Fibroblast of villous mesenchyme (primary cell): ENCODE measurements at places on chromosomes 11 and 22.

DNA sequence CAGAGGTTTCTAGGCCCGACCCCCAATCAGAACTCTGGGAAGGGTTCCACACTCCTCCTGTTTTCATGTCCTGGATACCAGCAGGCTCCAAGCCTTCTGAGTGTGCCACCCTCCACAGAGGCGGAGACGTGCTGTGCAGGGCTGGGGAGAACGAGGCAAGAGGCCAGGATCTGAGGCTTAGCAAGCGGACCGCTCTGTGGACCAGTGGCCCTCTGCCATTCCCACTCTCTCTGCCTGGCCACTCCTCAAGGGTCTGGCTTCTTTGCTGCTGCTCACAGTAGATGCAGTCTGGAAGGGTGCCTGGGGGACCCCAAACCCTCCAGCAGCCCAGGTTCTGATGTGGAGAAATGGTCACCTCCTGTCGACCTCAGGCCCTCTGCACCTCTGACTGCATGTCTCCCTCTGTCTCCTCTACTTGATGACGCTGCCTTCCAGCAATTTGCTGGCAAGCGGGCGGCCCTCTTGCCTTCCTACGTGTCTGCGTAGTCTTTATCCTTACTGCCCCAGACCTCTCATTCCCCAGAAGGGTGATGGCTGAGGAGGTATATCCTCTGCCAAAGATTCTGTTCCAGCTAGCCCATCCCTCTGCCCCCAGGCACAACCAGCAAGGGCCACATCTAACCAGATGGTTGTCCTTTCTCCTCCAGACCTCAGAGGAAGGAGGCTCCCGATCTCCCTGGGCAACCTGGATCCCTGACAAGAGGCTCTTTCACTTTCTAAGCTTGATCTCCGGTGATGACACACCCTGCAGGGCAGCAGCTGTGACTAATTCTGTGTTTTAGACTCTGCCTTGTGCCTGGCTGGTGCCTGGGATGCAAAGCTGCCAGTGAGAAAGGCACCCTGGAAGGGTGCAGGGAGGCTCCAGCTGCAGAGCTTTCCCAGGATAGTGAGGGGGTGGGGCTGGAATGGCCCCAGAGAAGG, 87.3 kb downstream of the NAT10 start:
- peak; percentile 91 for DNase-seq

DNA sequence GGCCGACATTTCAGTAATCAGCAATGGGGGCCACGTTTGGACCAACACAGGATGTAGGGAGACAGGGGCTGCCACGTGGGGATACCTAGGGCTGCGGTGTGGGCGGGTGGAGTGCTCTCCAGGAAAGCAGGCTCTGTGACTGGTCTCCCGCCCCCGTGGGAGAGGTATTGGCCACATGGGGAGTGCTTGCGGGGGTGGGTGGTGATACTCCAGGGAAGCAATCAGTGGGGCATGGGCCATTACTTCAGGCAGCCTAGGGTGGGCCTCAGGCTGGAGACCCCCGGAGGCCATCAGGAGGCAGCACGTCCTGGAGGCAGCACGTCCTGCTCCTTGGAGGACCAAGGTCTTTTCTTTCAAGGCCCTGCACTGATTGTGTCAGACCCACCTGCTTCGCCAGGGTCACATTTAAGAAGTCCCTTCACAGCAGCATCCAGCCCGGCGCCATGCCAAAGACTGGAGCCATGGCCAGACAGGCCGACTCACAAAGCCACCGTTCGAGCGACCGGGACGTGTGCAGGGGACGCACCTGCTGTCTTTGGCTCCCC, 3.0 kb upstream of the MUC2 start:
- DNase-seq, result no peak

DNA sequence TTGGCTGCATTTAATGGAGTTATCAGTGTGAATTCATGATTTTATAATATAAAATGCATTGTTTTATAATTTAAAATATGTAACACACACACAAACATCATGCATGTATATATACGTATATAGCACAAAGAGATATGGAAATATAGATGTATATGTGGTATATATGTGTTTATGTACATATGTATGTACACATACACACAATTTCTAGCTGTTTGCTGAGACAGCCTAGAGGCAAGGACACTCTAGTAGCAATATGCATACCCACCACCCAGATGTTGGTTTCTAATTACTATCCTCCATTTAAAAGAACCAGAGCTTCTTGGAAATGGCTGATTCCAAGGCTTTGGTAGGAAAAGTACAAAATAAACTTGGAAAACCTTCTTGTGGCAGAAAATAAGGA, 50.4 kb downstream of the RBFOX2 start:
- no peak for DNase-seq

GRCh38 chr11:10023212-10023611, 270.8 kb downstream of the SBF2 start:
- DNase-seq, result no peak

GRCh38 chr11:20712912-20713311, 43.5 kb downstream of the NELL1 start:
- DNase-seq, result no peak

DNA sequence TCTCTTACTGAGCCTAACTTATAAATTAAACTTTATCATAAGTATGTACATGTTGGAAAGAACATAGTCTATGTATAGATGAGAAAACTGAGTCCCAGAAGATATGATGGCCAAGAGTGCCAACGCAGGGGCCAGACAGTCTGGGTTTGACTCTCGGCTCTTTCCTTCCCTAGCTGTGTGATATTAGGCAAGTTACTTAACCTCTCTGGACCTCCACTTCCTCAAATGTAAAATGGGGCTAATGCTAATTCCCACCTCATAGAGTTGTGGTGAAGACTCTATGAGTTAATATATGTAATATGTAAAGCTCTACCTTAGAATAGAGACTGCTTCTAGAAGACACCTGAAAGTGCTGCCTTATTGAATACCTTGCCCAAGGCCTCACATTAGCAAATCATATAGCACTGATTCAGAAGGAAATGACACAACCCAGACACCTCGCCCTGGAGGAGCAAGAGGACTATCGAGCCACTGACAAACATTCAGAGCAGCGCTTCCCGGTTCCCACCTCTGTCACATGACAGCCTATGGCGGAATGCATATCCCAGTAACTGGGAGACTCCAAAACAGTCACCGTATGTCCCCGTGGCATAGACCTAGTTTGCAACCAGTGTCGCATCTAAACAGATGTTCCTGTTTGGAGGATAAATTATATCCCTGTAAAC, 11.3 kb upstream of the CCDC86 start:
- no peak for DNase-seq

GRCh38 chr11:76772100-76772782, 10.9 kb upstream of the TSKU start:
- DNase-seq, result peak; percentile 84

DNA sequence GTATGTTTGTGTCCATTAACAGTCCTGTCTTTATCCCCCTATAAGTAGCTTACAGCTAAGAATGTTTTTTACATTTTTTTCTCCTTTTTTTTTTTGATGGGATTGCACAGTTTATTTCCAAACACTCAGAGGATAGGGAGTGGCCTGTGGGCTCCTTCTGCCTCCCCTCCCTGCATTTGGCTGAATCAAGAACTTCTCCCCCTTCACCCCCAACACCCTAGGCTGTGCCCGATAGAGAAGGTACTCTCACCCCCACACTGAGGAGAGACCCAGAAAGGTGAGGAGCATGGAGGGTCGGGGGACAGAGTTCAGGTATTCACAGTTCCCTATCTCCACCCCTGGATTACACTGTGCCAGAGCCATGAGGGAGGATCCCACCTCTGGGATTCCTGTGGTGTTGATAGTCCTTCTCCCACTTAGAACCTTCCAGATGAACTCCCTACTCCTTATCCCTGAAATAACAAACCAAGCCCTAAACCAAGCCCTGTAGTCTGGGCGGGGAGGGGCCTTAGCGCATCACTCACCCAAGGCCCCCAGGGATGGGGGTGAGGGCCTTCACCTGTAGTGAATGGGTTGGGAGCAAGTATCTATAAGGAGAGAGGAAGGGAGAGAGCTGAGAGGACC, 97.1 kb downstream of the ADAMTS15 start:
- no peak for DNase-seq

- no peak for DNase-seq
These were observed 386.9 kb downstream of the ETS1 start for GRCh38 chr11:128200467-128200866.

DNA sequence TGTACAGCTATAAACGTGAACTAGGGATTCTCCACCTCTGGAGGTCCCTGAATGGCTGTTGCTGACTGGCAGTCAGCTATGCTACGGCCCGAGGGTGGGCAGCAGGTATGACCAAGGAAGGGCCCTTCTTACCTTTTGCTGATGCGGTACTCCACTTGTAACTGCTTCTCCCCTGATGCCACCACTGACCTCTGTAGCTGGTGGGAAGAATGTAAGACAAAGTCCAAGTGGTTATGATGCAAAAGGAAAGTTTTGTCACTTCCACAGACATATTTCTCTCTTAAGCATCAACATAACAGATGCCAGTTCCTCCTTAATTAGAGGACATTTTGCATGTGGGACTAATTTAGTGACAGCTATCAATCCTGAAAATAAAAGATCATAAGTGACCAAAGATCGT, 32.2 kb downstream of the P4HA3 start:
- DNase-seq, result no peak

GRCh38 chr11:75731095-75731494, 13.5 kb downstream of the MOGAT2 start:
- no peak for DNase-seq

- DNase-seq, result peak; percentile 37
These were observed 34.4 kb downstream of the PRDM11 start for GRCh38 chr11:45180848-45181192.

DNA sequence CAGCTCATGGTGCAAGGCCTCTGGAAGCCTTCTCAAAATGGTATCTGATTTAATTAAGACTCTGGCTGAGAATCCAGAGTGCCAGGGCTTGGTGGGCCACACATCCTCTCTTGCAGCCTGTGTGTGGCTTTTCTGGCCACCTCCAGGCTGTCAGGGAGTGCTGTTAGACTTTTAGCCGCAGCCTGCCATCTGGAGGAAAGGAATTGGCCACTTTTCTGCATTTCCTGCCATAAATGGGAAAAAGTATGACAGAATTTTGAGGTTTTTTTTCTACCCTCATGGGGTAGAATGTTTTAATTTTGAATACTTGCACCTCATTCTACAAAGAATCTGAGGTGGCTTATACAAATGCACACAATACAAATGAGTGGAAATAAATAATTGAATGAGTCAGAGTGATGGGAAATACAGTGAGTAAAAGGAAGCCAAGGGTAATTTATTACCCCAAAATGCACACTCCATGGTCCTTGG, 218.4 kb downstream of the ADAMTS15 start:
- DNase-seq, result peak; percentile 28

DNA sequence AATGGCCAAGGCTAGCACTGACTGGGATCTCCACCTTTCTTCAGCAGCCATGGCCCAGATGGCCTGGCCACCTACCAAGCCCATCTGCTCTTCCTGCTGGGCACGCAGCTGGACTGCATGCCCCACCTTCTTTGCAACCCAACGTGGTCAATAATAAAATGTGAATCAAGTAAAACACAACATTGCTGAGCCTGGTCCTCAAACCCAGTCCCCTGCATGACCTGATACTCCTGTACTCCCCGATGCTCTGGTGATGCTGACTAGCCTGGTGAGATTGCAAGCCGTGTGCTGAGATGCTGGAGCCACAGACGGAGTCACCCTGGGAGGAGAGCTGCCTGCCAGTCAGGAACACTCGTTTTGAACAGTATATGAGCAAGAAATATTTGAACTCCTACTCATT, 34.0 kb downstream of the PARVG start:
- DNase-seq, result no peak

DNA sequence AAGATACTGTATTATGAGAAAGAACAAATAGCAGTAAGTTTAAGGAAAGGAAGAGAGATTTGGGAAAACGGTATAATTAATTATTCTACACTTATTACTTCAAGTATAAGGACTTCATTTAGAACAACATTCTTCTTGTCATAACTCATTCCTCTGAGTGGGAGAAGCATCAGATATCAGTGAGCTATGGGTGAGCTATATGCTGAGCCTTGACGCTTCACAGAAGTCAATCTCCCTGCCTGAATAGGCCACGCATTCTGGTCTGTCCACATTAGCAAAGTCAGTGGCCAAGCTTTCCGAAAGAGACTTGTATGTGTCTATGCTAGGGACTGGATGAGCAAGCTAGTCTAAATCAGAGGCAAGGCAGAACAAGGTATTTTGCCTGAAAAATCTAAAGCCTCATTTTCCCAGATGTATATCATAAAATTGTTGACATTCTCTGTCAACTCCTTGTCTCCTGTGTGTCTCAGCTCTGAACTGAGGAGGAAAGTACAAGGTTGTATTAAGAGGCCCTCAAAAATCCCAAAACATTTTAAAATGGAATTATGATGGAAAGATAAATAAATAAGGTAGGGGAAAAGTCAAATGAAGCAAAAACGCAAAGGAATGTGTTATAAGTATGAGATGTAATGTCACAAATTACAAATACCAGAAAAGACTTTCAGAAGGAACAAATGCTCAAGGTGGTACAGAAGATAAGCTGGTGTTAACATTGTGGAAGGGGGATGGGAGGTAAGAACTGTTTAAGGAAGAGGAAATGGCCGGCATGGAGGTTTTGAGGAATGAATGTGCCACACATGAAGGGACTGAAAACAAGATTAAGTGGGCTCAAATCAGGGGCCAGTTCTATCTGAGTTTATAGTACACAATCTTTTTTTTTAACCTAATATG, 1.4 kb downstream of the OR52N2 start:
- no peak for DNase-seq

DNA sequence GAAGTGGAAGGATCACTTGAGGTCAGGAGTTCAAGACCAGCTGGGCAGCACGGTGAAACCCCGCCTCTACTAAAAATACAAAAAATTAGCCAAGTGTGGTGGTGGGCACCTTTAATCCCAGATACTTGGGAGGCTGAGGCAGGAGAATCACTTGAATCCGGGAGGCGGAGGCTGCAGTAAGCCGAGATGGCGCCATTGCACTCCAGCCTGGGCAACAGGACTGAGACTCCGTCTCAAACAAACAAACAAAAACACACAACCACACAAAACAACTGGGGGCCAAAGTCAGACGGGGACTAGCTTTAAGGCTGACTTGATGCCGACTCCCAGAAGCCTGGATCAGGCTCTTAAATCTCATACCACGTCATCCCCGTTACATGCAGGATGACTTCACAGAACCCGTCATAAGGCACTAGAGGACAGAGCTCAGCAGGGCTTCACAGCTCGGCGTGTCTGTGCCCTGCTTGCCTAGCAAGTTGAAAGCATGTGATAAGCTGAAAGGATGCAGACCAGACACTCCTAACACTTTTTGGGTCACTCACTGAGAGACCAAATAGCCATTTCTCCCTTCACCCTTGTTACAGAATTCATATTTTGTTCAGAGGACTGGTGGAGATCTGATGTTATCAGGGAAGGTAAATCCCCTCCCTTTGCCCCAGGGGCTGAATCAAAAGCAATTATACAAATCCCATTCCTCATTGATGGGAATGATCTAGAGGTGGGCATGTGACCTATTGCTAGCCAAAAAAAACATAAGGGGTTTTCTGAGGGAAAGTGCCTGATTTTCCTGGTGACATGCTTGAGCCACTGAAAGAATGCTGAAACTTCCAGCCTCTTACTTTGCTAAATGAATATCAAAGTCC, 65.4 kb downstream of the GAB2 start:
- DNase-seq, result peak; percentile 63

- no peak for DNase-seq
These were observed 24.2 kb downstream of the POU2AF3 start for GRCh38 chr11:111322534-111322933.
